ENCODE measurements at places on chromosomes 12 and 14.
A peak's percentile ranks its signal among the peaks of the same experiment; 100 is the strongest.

DNA sequence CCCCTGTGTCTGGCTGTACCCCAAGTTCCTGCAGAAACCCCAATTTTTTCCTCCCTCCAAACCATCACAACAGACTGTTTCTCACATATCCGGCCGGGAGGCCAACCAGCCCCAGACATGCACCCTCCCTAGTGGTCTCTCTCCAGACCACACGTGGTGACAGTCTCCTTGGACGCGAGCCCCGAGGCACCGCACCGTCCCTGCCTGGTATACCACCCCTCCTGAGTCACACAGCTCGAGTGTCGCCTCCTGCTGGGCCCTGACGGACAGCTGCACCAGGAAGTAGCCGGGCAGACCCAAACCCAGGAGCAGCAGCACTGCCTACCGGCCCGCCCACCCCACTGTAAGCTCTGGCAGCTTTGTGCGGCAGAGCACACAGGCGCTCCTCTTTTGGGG is 97.4 kb downstream of the RFLNA start:
- peak; percentile 18 for DNase-seq

- no peak for DNase-seq
These were observed 5.8 kb upstream of the GLT8D2 start for GRCh38 chr12:104055686-104056388.

GRCh38 chr14:101958418-101959180 is 5.8 kb upstream of the DYNC1H1 start:
- DNase-seq: no peak

DNA sequence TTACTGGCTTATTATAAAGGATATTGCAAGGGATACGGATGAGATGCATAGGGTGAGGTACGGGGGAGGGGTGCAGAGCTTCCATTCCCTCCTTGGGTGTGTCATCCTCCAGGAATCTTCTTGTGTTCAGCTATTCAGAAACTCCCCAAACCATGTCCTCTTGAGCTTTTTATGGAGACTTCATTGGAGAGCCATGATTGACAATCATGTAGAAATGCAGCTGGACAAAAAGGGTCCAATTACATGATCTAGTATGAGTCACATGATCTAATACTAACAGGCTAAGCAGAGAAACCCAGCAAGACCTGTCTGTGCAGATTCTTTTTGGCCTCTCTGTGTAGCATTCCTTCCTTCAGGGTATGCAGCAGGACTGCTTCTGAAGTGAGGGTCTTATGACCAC is 23.9 kb upstream of the FLVCR2 start:
- no peak for DNase-seq

DNA sequence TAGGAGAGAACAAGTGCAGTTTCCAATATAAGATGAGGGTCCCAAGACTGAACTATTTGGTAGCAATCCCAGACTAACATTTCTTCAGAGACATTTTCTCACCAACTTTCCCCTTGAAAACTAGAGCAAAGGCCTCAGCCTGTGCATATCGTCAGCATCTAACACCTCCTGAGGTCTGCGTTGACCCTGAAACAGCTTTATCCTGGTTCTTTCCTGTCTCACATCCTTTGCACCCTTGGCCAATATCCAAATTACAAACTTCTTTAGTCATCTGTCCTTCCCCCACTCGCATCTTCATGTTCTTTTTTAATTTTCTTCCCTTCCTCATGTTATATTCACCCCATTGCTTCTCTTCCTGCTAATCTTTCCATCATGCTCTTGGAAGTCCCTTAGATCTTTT is 83.0 kb downstream of the FAR2 start:
- no peak for DNase-seq

DNA sequence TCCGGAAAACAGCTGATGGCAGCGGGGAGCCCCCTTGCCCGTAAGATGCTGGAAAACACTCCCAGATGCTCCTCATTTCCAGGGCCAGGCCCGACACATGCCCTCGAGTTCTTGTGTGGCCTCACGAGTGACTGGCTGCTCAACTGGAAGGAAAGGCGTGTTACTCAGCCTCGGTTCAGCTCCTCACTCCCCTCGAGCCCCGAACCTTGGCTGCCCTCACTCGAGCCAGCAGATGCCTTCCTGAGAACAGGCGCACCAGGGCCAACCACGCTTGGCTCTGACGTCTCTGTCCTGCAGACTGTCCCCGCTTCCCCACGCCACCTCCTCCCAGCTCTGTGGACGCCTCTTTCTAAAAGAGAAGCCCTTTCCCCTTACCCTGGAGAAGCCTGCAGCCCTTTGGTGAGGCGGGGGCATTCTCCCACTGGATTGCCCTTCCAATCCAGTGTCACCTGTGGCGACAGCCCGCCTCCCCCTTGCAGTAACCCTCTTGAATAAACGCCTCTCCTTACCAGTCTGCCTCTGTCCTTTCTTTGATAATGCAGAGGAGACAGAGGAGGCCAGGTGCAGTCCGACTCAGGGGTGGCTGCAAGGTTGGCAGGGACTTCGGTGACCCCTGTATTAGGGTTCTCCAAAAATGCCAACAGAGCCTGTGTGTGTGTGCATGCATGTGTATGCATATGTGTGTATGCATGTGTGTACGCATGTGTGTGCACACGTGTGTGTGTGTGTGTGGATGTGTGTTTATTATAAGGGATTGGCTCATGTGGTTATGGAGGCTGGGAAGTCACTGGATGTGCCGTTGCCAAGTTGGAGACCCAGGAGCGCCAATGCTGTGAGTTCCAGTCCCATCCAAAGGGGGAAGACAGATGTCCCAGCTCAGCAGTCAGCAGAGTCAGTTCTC is 166.3 kb downstream of the KIF26A start:
- DNase-seq: no peak

GRCh38 chr12:26130728-26131127 is 5.9 kb upstream of the BHLHE41 start:
- DNase-seq: no peak

- no peak for DNase-seq
These were observed 238.9 kb upstream of the LMO3 start for GRCh38 chr12:16844875-16845274.

DNA sequence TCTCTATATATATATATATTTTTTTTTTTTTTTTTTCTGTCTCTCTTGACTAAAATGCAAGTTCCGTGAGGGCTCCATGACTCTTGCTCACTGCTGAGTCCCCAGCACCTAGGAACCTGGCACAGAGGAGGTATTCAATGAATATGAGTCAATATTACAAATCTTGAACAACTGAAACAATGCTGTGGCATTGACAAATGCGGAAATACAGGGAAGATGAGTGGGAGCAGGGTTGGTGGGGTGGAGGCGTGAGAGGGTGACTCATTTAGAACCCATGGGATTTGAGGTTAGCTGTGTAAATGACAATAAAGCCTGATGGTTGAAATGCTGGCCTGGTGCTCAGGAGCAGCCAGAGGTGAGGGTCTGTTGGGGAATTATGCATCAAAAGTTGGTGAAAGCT is 121.7 kb upstream of the FUT8 start:
- DNase-seq: peak; percentile 21

All from stimulated activated CD4-positive, alpha-beta T cell treated with anti-CD3 and anti-CD28 coated beads, Interleukin-4, amount 100 ng/mL, for 1 hour (primary cell).